Calu3 (cell line): ENCODE measurements at places on chromosomes 7 and 10.

DNA sequence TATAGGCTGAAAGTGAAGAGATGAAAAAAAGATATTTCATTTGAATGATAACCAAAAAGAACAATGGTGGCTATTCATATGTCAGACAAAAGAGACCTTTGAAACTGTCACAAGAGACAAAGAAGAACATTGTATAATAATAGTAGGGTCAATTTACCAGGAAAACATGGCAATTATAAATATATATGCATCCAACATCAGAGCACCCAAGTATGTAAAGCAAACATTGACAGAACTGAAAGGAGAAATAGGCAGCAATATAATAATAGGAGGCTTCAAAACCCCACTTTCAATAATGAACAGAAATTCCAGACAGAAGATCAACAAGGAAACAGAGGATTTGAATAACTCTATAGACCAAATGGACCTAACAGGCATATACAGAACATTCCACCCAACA, 876.2 kb downstream of the GRID1 start:
- no peak overlapping the region for H3K4me3 ChIP-seq
- H3K27ac ChIP-seq: no peak overlapping the region
- no peak for DNase-seq
- no peaks in the 10 kb centered on the region for H3K27me3 ChIP-seq
- no peaks in the 10 kb centered on the region for H3K36me3 ChIP-seq

GRCh38 chr7:18276380-18276779, 219.2 kb upstream of the HDAC9 start:
- no peak overlapping the region for H3K27ac ChIP-seq
- H3K4me3 ChIP-seq: no peak overlapping the region
- no peaks in the 10 kb centered on the region for H3K36me3 ChIP-seq
- no peaks in the 10 kb centered on the region for H3K27me3 ChIP-seq

DNA sequence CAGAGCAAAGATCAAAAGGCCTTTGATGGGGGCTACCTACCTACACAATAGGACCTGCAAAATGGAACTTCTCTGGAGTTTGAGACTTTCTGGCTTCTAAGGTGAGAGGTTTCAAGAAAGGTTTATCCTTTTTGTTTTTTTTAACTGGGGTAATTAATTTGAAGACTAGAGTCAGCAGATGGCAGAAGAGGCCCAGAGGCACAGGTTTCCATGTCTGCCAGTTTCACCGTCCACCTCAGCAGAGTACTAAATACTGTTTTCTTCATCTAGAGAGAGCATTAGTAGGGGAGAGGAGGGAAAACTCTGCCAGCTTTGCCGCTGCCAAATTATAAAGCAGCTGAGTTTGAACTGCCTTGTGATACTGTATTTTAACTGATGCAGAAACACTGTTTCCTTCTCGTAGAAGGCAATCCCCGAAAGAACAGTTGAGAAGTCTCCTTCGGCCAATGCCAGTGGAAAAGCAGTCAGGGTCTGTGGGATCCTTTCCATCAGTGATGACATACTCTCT, 138.7 kb downstream of the SLC25A13 start:
- H3K27ac ChIP-seq: no peak overlapping the region
- H3K27me3 ChIP-seq: no peaks in the 10 kb centered on the region
- H3K4me1 ChIP-seq: no peaks in the 10 kb centered on the region
- peaks cover 5% of the 10 kb centered on the region for H3K36me3 ChIP-seq
- H3K4me3 ChIP-seq: no peak overlapping the region

GRCh38 chr10:75607576-75607975, 176.2 kb downstream of the LRMDA start:
- H3K4me3 ChIP-seq: no peak overlapping the region
- DNase-seq: no peak
- H3K4me1 ChIP-seq: no peaks in the 10 kb centered on the region
- no peaks in the 10 kb centered on the region for H3K36me3 ChIP-seq

DNA sequence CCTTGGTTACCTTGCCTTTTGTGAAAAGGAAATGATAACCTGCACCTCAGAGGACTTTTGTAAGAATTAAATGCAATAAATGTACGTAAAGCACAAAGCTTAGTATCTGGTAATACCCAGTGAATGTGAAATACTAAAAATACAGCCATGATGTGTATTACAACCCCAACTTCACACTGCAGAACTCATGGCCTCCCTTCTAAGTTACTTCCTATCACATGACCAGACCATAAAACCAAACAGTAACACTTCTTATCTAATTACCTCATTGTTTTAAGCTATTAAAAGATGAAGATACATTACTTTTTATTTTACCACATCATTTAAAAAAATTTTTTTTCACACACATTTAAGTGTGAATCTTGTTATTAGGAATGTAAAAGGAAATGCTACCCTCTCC, 29.0 kb downstream of the VPS41 start:
- no peak overlapping the region for H3K4me3 ChIP-seq
- H3K27me3 ChIP-seq: no peaks in the 10 kb centered on the region
- DNase-seq: no peak

DNA sequence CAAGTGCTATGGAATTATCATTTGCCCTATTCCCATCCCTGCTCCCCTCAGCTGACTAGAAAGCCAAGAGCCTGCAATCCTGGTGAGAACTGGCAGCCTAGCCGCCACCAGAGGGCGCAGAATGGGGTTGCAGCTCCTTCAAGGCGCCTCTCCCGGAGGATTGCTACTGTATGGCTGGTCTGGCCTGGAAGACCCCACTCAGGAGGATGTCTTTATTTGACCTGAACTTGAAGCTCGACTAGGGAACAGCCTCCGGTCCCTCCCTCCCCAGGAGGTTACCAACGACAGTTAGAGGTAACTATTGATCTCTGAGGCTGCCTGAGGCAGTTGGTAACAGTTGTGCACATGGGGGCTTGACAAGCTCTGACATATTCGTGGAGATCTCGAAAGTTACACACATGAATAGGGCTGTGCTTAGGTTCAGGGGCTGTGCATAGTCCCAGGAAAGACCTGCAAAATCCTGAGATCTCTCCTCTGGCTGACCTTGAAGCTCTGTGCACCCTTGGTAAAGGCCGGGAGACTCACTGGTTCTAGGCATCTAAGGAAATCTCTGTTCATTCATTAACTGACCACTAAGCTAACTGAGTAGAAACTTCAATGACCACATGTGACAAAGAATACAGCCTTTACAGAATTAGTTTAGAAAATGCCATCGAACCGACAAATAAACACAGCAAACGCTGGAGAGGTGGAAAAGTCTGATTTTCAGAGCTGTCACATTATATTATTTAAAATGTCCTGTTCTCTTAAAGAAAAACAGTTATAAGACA, 65.7 kb downstream of the TSPAN12 start:
- peaks cover 7% of the 10 kb centered on the region for H3K4me1 ChIP-seq
- H3K4me3 ChIP-seq: no peak overlapping the region
- DNase-seq: peak; percentile 84

GRCh38 chr7:149448961-149449360, 11.9 kb downstream of the ZNF777 start:
- no peak overlapping the region for H3K27ac ChIP-seq
- peaks cover 32% of the 10 kb centered on the region for H3K36me3 ChIP-seq
- no peaks in the 10 kb centered on the region for H3K4me1 ChIP-seq
- no peak for DNase-seq
- H3K27me3 ChIP-seq: no peaks in the 10 kb centered on the region

DNA sequence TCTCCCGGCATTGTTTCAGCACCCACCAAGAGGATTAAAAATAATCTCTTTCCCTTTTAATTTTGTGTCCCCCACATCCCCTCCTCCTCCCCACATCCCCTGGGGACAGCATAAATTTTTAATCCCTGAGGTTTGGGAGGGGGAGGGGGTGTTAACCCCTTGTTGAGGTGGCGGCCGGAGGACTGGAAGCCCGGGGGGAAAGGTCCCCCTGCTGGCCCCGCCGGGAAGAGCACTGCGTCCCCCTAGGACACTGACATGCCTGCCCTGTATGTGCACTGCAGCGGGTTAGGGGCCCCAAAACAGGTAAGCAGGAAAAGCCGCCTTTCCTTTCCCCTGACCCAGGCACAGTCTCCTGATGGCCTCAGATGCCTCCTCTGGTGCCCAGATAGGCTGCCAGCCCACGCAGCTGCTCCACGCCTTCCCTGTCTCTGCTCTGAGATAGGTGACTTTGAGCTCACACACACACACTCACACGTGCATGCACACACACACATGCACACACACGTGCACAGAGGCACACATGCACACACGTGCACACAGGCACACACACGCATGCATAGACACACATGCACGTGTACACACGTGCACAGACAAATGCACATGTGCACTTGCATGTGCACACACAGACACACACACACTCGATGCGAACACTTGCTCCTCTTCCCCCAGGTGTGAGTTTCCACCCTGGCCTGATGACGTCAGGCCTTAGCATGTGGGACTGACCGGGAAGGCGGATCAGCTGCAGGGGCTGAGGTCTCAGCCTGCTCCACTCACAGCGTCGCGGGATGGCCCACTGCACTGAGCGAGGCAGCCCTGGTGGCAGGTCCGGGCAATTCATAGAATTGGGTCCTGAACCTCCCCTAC, 12.3 kb downstream of the CNPY1 start:
- no peaks in the 10 kb centered on the region for H3K36me3 ChIP-seq
- peak; percentile 54 for DNase-seq
- peaks cover 95% of the 10 kb centered on the region for H3K27me3 ChIP-seq

DNA sequence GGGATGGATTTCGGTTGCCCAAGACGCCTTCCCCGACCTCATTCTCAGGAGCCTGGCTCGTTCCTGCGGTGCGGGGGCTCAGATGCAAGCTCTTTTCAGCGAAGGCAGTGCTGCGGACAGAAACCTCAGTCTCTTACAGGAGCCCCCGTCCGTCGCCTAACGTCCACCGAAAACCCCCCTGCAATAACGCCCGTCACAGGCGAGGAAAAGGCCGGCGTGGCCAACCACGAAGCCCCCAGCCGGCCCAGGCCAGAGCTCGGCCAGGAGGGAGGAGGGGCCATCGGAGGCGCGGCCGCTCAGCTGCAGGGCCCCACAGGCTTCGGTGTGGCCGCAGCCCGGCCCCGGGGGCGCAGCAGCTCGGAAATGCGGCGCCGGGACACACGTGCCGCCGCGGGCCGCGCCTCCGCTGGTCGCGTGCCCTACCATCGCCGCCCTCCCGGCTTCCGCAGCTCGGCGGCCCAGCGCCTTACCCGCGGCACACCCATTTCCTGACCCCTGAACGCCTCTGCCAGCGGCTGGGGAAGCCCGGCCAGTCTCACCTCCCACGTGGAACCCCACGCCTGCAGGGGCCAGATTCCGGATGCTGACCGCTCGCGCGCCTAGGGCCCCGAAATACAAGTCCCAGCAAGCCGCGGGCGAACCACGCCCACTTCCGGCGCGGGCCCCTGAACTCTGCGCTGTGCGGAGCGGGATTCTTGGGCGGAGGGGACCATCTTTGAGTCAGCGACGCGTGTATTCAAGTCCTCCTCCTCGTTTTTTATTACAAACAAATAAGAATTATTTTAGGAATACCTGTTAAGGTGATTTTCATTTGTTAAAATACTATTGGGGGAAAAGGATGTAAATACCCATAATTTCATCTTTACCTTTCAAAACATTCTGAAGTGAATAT, at the start of gene ZNF239:
Gene ZNF239 (minus strand): TSS at position 616 of the 892 bp plus-strand sequence. CDS start 16,537 bp downstream, outside the sequence.
- DNase-seq: peak; percentile 90
- peaks cover 8% of the 10 kb centered on the region for H3K4me1 ChIP-seq

GRCh38 chr7:150361402-150361801, 7.2 kb upstream of the REPIN1 start:
- no peak overlapping the region for H3K4me3 ChIP-seq
- no peak overlapping the region for H3K27ac ChIP-seq
- no peaks in the 10 kb centered on the region for H3K27me3 ChIP-seq
- no peak for DNase-seq

DNA sequence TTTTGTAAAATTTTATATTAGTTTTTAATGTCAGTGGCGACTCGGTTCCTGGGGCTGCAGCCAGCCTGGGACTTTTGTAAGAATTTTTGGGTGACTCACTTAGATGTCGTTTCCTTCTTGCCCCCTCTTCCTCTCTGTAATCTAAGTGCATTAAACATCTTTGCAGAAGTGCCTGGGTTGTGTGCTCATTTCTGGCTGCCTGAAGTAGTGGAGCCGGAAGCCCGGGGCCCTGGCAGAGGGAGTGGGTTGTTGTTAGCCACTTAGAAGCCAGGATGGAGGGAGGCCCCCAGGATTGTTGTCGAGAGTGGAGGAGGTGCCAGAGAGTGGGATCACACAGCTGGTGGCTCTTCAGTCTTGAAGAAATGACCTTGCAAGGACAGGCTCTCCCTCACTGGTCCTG, 11.0 kb upstream of the TRIM8 start:
- peaks cover 10% of the 10 kb centered on the region for H3K36me3 ChIP-seq
- H3K27ac ChIP-seq: no peak overlapping the region
- H3K27me3 ChIP-seq: no peaks in the 10 kb centered on the region
- no peak overlapping the region for H3K4me3 ChIP-seq
- no peak for DNase-seq

GRCh38 chr10:71080381-71081228, 131.8 kb upstream of the UNC5B start:
- no peak for DNase-seq
- no peak overlapping the region for H3K4me3 ChIP-seq
- peaks cover 85% of the 10 kb centered on the region for H3K27me3 ChIP-seq
- no peaks in the 10 kb centered on the region for H3K4me1 ChIP-seq
- H3K27ac ChIP-seq: no peak overlapping the region
- H3K36me3 ChIP-seq: no peaks in the 10 kb centered on the region

DNA sequence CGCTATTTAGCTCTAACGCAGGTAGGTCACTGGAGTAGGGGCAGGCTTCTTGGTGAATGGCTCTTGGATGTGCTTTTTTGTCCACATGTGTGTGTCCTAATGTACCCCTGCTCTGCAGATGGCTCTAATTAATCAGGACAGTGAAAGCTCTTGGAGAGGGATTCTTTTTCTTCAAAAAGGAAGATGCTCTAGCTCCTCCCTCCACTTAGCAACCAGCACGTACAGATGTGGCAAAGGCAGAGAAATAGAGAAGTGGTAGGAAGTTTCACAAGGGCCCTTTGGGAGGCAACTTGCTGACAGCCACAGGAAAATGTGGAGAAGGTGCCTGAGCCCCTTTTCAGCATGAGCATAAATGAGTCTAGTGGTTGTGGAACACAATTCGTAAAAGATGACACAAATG, 221.7 kb downstream of the PLXNA4 start:
- H3K36me3 ChIP-seq: no peaks in the 10 kb centered on the region
- H3K27ac ChIP-seq: no peak overlapping the region
- peaks cover 92% of the 10 kb centered on the region for H3K27me3 ChIP-seq
- no peak for DNase-seq
- H3K4me1 ChIP-seq: no peaks in the 10 kb centered on the region
